Stimulated activated effector memory CD8-positive, alpha-beta T cell treated with anti-CD3 and anti-CD28 coated beads, Interleukin-12 subunit alpha, Interleukin-12 subunit beta, amount 100 ng/mL, for 72 hours (primary cell): ENCODE measurements at places on chromosomes 5 and 9.

- no peak for DNase-seq
Observed at GRCh38 chr5:2550509-2550908, 201.0 kb downstream of the IRX2 start.

DNA sequence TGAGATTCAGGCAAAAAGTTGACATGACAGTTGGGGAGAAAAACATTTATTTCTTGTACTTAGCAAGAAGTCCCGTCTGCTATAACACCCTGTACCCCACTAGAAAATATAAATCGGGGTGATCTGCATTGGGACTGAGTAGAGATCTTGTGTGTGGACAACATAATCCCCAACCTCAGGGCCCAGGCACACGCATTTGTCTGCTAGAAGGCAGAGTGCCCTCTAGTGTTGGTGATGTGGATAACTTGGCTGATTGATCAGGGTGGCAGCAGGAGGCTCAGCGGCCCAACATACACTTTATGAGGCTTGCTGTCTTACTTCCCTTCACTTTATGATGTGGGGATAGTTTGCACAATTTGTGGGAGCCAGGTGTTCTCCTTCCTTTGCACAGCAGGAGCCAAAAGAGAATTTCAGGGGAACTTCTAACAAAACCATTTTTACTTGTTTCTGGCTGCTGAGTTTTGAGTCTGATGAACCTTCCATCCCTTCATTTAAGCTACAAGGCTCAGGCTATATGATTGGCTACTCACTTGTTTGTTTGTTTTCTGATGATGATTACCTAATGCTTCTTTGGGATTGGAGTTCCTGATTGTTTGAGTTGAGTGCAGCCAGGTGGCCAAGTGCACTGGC, 263.2 kb downstream of the DMAC1 start:
- DNase-seq: peak; percentile 61

DNA sequence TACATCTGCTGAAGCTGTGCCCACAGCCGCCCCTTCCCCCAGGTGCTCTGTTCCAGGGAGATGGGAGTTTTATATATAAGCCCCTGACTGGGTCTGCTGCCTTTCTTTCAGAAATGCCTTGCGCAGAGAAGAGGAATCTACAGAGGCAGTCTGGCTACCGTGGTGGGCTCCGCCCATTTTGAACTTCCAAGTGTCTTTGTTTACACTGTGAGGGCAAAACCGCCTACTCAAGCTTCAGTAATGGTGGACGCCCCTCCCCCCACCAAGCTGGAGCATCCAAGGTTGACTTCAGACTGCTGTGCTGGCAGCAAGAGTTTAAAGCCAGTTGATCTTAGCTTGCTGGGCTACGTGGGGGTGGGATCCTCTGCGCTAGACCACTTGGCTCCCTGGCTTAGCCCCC, 41.3 kb downstream of the RANBP17 start:
- no peak for DNase-seq

GRCh38 chr5:140344683-140345423, 1.6 kb downstream of the HBEGF start:
- DNase-seq: no peak

DNA sequence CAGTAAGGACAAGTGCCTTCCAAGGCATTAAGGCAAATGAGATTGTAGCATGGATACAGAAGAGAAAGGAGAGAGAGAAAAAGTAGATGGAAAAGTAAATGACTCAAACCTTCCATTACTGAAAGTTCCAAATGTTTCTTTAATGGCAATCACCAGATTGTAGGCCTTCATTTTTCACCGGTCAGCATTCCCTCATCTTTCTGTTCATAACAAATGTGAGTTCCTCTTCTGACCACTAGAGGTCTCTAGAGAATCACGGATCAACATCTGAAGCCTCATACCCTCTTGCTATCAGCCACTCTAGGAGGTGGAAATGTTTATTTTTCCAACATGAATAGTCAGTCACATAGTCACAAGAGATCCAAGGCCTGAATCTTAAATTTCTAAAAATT, 73.6 kb upstream of the RPS23 start:
- no peak for DNase-seq

DNA sequence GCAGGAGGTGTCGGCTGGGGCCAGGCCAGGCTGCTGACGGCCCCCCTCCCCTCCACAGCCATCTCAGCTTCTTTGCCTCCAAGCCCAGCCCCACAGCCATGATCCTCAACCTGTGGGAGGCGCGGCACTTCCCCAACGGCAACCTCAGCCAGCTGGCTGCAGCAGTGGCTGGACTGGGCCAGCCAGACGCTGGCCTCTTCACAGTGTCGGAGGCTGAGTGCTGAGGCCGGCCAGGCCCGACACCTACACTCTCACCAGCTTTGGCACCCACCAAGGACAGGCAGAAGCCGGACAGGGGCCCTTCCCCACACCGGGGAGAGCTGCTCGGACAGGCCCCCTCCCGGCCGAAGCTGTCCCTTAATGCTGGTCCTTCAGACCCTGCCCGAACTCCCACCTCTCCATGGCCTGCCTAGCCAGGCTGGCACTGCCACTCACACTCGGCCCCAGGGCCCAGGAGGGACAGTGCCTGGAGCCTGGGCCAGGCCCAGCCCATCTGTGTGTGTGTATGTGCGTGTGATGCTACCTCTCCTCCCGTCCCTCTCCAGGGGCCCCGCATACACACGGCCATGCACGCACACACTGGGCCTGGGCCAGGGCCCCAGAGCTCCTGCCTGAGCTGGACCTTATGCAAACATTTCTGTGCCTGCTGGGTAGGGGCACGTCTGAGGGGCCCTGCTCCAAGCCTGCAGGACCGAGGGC, 19.3 kb downstream of the HK3 start:
- DNase-seq: no peak

GRCh38 chr9:137174722-137175293, 3.0 kb upstream of the TMEM210 start:
- DNase-seq: no peak

GRCh38 chr5:106757672-106758071, 913.1 kb downstream of the EFNA5 start:
- no peak for DNase-seq

DNA sequence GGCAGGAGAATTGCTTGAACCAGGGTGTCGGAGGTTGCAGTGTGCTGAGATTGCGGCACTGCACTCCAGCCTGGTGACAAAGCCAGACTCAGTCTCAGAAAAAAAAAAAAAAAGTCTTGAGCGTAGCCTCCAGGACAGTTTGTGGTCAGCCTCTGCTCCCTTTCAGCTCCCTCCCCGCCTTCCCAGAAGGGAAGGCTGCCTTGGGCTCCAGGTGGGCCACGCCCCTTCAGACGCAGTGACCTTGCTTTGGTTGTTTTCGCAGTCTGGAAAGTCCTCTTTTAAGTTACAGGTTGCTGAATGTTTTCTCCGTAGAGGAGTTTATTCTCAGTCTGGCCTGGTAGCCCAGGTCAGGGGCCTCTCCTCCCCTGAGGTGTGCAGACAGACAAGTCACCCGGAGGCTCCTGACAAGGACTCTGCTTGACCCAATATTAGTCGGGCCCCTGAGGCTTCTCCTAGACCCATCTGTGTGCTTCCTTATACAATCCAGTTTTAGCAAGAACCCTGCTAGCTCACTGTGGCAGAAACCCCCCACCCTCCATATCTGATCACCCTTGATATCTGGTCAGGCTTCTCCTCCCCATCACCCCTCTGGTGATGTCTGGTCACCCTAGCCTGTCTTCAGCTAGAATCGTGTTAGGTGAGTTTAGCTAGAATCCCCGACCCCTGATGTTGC, 31.6 kb upstream of the N4BP3 start:
- DNase-seq: no peak

- DNase-seq: no peak
Observed at GRCh38 chr5:173567548-173567947, 48.9 kb downstream of the BOD1 start.

- peak; percentile 87 for DNase-seq
Observed at GRCh38 chr5:176609724-176610434, at the start of gene GPRIN1. TSS of gene GPRIN1 (minus strand) at chr5:176610156. CDS start at chr5:176599834, 10,322 bp downstream.

GRCh38 chr5:18003784-18004183, 369.5 kb downstream of the TAF11L14 start:
- DNase-seq: no peak

- DNase-seq: no peak
Observed at GRCh38 chr5:88666761-88667495, 216.1 kb downstream of the MEF2C start.

DNA sequence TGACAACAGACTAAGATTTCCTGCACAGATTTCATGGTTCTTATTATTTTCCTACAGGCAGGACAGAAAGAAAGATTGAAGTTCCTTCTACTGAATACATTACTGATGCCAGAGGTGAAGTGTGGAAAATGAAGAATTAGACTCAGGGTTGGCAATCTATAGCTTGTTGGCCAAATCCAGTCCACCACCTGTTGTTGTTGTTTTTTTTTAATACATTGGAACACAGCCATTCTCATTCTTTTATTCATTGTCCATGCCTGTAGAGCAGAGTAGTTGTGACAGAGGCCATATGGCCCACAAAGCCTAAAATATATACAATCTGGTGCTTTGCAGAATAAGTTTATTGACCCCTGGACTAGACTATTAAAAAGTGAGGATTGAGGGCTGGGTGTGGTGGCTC, 5.8 kb upstream of the PLPPR1 start:
- no peak for DNase-seq

DNA sequence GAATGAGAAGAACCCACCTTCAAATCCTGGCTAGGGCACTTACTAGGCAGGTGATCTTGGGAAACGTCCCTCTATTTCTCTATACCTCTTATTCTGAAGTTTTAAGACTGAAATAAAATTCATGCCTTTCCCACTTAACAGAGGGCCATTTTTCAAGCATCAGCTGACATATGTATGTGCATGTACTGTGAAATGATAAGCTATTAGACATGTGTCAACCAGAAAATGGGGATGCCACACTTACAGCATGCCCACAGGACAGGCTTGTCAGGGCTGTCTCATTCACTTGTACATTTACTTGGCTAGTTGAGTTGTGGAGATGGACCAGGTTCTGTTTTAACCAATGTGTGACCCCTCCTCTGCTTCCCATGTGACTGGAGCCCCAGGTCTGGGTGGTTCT, 78.5 kb downstream of the C9orf152 start:
- no peak for DNase-seq

- no peak for DNase-seq
Observed at GRCh38 chr9:18260521-18260920, 213.4 kb upstream of the ADAMTSL1 start.

DNA sequence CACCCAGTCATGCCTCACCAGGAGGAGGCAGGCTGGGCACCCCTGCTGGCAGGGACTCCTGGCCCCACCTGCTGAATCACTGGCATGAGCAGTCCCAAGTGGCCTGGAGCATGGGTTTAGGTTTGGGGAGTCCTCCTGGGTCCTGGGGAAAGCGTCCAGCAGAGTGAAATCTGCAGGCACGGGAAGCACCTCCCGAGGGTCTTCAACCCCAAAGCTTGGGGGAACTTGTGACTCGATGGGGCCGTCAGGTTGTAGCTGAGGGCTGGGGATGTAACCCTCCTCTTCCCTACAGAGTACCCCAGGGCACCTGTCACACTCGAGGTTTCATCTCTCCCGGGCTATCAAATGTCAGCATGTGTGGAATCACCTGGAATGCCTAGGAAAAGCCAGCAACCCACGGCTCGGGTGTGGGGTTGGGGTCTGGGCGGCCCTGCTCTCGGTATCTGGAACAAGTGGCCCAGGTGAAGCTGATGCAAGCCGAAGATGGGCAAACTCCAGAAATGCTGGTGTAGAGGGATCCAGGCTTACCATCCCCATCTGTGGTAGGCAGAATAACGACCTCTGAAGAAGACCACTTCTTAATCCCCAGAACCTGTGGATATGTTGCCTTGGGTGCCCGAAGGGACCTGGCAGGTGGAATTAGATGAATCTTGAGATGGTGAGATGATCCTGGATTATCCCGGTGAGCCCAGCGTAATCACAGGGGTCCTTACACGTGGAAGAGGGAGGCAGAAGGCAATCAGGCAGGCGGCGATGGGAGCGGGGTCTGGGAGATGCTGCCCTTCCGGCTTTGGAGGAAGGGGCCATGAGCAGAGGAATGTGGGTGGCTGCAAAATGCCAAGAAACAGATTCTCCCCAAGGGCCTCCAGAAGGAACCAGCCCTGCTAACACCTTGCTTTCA, 6.1 kb upstream of the RASGEF1C start:
- no peak for DNase-seq

DNA sequence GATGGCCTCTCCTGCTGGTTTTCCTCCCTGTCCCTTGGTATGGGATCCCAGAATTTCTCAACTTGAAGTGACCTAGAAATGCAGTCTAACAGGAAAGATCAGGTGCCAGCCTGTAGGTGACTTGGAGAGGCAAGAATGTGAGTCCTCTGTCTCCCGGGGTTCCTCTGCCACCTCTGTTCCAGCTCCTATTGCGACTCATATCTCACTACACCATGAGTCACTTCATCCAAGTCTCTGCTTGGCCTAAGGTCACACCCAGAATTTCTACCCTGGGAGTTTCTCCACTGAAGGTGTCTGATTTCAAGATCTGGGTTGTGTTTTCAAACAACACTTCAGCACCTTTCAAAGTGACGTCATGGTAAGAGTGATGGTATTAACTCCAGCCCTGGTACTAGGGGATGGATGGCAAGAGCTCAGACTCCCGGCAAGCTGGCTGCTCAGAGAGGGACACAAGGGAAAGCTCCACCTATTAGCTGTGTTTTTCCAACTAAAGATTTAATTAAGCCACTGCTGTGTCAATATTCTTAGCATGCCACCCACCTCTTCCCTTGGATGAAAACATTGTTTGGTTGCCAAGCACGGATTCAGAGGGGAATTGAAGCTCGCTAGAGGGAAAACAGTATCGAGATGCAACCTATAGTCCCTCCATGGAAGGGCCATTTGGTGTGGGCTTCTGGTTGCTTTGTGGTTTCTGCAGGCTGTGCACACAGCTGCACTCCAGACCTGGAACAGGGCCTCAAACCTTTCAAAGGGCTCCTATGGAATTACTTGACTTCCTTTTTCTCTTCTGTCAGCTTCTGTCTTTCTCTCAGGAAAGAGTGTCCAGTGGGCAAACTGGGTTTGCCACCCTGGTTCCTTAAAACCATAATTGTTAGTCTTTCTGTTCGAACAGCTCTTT, 205.7 kb downstream of the GAS1 start:
- no peak for DNase-seq

DNA sequence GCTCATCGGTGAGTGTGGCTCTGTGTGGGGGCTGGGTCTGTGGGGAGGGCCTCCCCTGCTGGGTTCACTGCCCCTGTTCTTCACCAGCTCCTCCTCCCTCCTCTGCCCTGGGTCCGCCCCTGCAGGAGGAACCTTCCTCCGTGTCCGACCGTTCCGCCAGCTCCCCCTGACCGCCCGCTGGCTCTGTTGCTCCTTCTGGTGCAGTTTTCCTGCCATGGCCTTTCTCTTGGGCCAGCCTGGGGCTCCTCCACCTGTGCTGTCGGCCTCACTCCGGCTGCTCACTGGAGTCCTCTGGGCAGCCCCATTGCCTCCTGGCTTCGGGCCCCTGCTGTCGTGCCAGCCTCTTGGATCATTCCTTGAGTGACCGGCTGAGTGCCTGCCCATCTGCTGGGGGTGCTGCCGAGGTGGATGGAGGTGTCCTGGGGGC, 12.3 kb downstream of the RNU6ATAC start:
- no peak for DNase-seq

- DNase-seq: no peak
Observed at GRCh38 chr5:111422747-111423720, 89.3 kb downstream of the STARD4 start.

GRCh38 chr9:18775241-18775640, 257.8 kb downstream of the SAXO1 start:
- no peak for DNase-seq

GRCh38 chr5:125348221-125348692, 601.8 kb upstream of the ZNF608 start:
- DNase-seq: no peak

- DNase-seq: no peak
Observed at GRCh38 chr9:34656992-34657391, 5.0 kb downstream of the IL11RA start.
